T1000 (cell line): ENCODE measurements at places on chromosomes 13 and 19.

DNA sequence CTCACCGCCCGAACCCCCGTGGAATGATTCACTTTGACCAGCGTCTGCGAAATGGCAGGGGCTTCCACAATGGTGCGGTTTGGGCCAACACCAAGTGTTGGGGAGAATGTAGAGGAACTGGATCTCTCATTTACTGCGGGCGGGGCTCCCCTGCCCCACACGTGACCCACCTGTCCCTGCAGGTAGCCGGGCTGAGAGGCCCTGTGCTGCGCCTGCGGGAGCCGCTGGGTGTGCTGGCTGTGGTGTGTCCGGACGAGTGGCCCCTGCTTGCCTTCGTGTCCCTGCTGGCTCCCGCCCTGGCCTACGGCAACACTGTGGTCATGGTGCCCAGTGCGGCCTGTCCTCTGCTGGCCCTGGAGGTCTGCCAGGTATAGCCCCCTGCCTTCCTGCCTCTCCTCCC lies 5.8 kb upstream of the FLT3LG start:
- DNase-seq = no peak

- DNase-seq = no peak
Measured at GRCh38 chr13:67277581-67277980, 47.4 kb upstream of the PCDH9 start.

DNA sequence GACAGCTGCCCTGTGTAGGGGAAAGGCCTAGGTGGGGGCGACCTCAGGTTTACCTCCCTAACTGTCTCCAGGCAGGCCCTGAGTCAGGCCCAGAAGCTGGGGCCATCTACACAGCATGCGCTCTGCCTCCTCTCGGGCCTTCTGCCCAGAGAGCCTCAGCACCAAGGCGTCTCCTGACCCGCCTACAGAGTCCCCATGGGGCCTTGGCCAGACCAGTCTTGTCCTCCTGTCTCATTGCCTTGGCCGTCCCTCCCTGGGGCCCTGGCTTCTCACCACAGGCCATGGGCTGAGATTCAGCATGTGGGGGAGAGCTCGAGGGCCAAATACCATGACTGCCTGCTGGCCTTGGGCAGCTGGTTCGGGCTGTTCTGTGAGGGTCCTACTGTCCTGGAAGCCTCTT lies 59.0 kb downstream of the SMARCA4 start:
- no peak for DNase-seq

GRCh38 chr13:110317496-110318195 lies 10.6 kb downstream of the COL4A2 start:
- DNase-seq = no peak

GRCh38 chr13:94261163-94261562 lies 218.3 kb downstream of the DCT start:
- DNase-seq = no peak

- no peak for DNase-seq
Measured at GRCh38 chr13:36717017-36717416, 43.2 kb downstream of the SERTM1 start.

GRCh38 chr13:56659041-56659471 lies 481.7 kb upstream of the PRR20A start:
- no peak for DNase-seq
